ENCODE measurements at places on chromosomes 2 and 18. TPM values are rescaled to one million over a fixed set of nuclear protein-coding genes. Genes with fewer than 3 reads are reported as not detected.

DNA sequence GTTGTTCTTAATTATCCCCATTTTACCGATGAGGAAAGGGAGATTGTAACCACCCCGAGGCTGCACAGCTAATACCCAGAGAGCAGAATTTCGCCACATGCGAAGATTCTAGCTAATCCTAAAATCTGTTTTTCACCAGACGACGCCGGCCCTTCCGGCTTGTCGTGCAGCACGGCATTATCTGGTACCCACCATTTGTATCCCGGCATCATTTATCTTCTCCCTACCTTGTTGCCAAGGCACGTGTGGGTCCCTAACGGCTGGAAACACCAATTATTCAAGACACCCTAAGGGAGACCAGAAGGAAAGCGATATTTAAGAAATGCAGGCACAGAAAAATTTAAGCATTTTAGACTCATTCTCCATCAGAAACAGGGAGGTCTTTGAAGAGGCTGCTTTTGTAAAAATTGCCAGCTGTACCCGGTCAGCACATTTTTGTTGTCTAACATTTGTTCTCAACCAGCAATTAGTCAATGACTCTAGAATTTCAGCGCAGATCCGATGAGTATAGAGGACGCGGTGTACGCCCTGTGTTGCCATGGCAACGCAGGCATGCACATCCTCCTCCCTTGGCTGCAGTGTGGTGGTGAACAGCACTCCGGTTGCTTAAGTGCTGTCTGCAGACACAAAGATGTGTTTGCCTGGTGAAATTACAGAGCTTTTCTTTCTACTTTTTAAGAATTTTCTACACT is 111.6 kb downstream of the AGAP1 start:
- DNase-seq = no peak

GRCh38 chr2:190060626-190061025 is 1.9 kb downstream of the MSTN start:
- DNase-seq = no peak

GRCh38 chr2:119647440-119648169 is 31.4 kb upstream of the TMEM177 start:
- DNase-seq = no peak

GRCh38 chr2:9179572-9180201 is 26.9 kb upstream of the ASAP2 start:
- DNase-seq = no peak

MATN3 gene
- not detected for total RNA-seq

LRRTM4 gene
- not detected for total RNA-seq

AP1S3 gene
- total RNA-seq = 13.9 TPM
